ENCODE measurements at places on chromosomes 4 and X.

DNA sequence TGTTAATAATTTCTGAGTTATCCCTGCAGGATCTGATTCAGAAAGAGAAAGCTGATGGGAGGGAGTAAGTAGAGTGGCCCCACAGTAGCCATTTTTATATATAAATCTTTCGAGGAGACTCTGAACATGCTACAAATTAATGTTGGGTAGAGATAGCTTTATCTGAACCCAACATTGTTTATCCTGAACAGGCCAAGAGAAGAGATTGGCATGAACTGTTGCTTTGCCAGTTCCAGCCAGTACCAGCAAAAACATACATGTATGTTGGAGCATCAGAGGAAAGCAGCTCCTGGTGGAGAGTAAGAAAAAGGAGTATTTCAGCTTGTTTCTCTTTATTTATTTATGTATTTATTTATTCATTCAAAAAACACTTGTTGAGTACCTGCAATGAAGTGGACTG, 1.6 kb downstream of the MAOA start:
- DNase-seq: no peak

- DNase-seq: no peak
Observed at GRCh38 chr4:76536373-76536689, 101.3 kb downstream of the SHROOM3 start.

- DNase-seq: no peak
Observed at GRCh38 chr4:15659768-15660570, 4.8 kb upstream of the FBXL5 start.

- no peak for DNase-seq
Observed at GRCh38 chr4:9999956-10000561, 21.2 kb downstream of the SLC2A9 start.

DNA sequence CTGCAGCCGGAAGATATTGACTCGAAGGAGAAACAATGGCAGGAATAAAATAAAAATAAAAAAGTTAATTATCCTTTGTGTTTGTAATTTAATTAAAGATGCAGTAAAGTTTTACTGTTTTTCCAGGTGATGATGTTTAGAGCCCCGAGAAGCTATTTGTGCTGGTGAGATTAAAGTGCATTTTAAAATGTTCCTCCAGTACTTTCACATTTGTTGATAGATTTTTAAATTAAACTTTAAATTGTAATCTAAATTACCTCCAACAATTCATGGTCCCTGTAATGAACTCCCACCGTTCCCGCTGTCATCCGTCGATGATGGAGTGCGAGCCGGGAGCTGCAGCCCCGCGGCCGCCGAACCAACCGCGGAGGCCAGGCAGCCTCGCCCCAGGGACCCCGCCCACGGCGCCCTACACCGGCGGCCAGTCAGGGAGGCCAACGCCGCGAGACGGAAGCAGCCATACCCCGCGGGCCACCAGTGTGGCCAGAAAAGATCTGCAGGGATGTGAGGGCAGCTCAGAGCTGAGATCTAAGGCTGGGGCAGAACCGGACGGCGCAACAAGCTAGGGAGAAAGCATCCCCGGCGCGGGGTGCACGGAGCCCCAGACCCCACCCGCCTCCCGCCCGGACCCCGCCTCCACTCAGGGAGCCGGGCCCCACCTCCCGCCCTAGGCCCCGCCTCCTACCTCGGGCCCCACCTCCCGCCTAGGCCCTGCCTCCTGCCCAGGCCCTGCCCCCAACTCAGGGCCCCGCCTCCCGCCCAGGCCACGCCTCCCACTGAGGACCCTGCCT, 104.0 kb downstream of the FAM53A start:
- peak; percentile 41 for DNase-seq

DNA sequence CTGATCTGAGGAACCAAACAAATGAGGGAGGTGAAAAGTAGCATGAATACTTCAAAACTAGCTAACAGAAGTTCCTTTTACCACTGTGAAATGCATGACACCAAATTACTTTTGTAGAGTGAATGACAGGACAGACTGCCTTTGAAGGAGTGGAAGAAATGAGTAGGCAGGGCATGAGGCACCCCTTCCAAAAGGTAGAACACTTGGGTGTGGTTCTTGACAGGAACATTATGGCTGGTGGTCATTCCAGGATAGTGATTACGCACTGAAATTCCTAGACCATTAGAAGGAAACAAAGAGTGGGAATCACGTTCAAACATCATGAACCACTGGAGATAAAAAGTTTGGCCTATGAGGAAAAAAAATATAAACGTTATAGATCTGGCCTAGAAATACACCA, 4.9 kb downstream of the HUWE1 start:
- no peak for DNase-seq

DNA sequence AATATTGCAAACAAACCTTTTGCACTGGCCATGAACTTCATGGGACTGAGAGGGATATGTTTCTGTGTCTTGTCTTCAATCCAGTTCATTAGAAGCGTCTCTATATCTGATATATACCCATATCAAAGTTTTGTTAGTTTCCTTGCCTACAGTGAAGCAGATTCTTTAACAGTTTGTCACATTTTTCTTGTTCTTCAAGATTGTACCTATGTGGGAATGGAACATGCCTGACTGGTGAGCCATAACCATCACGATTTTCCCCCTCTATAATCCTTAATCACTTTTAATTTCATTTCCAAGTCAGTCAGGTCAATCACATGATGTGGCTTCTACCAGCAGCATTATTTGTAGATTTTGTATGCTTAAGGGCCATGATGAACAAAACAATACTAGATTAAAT, 197.1 kb upstream of the PDE5A start:
- DNase-seq: no peak

- no peak for DNase-seq
Observed at GRCh38 chrX:94121799-94122198, 447.8 kb downstream of the FAM133A start.

DNA sequence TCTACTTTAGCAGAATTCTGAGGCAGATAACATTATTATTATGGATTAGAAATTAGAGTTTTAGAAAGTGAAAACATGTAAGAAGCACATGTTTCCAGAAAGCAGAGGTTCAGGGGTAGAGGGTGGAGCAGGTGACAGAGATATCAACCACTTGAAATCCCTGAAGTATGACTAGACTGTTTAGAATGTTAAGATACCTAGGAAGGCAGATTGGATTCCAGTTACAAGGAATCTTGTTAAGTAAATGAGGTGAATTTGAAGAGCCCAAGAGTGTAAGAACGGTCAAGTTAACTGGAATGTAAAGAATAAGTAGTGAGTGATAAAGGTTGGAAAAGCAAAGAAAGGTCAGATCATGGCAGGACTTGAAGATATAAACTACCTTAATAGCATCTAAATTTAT, 37.6 kb downstream of the ARSJ start:
- no peak for DNase-seq

GRCh38 chrX:48802089-48802904, 430 bp downstream of the HDAC6 start:
- DNase-seq: peak; percentile 82

GRCh38 chrX:1011691-1012283, 200.7 kb downstream of the CRLF2 start:
- DNase-seq: no peak

GRCh38 chr4:4820261-4820660, 39.2 kb upstream of the MSX1 start:
- DNase-seq: peak; percentile 16

DNA sequence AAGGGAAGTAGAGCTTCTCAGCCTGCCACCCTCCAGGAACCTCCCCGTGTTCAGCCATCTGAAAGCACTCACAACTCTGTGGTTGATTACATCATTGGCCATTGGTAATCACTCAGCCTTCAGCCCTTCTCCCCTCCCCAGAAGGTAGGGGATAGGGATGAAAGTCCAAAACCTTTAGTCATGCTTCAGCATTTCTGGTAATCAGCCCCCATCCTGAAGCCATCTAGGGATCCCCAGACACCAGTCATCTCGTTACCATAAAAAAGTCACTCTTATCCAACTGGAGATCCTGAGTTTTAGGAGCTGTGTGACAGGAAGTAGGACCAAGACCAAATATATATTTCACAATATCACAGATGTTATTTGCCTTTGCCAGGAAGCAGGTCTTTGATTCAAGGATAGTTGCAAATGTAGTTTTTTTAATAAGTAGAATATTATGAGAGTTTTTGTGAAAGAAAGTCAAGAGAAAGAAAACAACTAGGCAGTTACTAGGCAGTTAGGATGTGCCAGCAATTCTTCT, 364.6 kb upstream of the NOCT start:
- no peak for DNase-seq

DNA sequence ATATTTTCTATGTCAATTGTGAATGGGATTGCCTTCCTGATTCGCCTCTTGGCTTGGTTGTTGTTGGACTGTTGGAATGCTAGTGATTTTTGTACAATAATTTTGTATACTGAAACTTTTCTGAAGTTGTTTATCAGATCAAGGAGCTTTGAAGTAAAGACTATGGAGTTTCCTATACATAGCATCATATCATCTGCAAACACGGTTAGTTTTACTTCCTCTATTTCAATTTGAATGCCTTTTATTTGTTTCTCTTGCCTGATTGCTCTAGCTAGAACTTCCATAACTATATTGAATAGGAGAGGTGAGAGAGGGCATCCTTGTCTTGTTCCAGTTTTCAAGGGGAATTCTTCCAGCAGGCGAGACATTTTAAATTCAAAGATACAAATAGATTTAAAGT, 226.5 kb downstream of the FBXO8 start:
- no peak for DNase-seq

- peak; percentile 24 for DNase-seq
Observed at GRCh38 chr4:58453956-58454355, 1343.8 kb upstream of the IGFBP7 start.

GRCh38 chrX:45699158-45699557, 498.5 kb upstream of the DIPK2B start:
- no peak for DNase-seq

GRCh38 chr4:107575243-107575642, 144.8 kb downstream of the PAPSS1 start:
- no peak for DNase-seq

DNA sequence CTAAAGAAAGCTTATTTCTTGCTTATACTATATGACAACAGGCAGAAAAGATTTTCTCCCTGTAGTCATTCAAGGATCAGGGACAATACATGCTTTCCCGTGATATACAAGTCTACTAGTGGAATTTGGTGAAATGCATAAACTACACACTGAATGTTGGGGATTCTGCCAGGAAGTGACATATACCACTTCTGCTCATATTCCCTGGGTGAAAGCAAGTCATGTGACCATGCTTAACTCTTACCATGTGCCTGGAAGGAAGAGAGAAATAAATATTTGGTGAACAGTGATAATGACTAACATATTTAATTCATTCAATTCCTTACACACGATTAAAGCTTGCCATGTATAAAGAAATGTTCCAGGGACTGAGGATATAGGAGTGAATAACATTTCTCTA, 534.6 kb downstream of the PPARGC1A start:
- DNase-seq: no peak

DNA sequence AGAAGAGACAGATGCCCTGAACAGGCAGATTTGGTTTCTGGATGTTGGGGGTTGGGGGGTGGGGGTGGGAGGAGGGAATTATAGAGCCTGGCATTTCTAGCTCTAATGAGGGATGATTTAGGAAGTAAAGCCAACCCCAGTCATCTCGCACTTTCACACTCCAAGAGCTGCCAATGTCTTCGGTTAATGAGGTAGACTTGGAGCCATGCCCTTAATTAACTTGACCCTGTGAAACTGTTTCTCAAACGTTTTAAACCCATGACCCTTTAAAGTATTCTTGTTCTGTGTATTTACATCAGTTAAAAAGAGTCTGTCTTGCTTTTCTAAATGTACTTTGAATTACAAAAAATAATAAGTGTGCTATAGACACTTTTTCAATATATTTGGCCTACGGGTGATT, 466.9 kb downstream of the FAT4 start:
- no peak for DNase-seq

DNA sequence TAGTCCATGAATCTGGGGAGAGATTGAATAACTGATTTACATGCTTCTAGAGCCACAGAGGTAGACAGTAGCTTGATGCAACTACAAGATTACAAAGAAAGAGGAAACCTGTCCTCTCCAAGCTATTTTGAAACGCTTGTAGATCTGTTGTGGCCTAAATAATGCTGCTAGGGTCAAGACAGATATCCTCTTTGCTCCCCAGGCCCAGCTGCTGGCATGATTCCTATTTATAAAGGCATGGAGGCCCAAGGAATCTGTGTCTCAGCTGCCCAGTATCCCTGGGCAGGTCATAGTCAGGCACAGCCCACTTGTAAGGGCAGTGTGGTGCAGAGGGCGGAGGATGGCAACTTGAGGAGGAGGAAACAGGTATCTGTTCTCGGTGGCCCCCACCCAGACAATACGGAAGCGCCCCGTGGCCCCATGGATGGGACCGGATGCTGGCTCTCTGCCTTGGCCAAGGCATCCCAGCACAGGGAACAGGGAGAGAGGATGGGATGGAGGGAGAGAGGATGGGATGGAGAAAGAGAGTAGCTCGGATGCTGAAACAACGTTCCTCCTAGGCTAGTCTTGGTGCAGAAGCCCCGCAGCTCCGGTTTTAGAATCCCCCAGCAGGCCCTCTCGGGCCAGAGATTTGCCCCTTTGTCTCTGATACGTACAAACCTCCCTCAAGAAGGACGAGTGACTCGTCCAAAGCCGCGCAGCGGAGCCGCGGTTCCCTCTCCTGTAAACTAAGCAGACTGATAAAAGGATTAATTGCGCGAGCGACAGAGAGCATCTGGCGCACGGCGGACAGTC, 767 bp upstream of the SMIM20 start:
- peak; percentile 56 for DNase-seq

DNA sequence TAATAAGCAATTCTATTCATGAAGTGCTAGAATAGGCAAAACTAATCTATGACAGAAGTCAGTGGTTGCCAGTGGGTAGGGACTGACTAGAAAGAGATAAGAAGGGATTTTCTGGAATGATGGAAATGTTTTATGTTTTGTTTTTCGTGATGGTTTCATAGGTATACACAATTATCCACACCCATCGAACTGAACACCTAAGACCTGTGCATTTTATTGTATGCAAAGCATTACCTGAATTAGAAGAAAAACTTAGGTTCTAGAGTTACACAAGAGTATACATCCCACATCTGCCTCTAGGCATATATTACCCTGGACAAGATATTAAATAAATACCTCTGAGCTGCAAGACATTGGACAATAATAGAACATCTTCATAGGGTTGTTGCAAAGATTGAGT, 205.2 kb downstream of the SOWAHB start:
- no peak for DNase-seq

GRCh38 chr4:76311896-76312331, 5.4 kb downstream of the STBD1 start:
- no peak for DNase-seq

GRCh38 chrX:142312591-142312990, 107.5 kb upstream of the MAGEC2 start:
- no peak for DNase-seq

GRCh38 chrX:136198010-136198409, 50.7 kb downstream of the FHL1 start:
- DNase-seq: no peak

DNA sequence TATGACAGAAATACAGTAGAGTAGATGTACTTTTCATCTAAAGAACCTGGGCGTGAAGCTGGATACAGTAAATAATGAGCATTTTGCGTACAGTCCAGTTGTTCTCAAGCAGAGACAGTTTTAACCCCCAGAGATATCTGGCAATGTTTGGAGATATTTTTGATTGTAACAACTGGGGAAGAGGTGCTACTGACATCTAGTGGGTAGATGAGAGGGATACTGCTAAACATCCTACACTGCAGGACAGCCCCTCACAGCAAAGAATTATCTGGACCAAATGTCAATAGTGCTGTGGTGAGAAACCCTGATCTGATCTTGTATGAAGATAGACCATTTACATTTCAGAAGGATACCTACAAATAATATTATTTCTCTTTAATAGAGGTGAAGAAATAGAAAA, 200.2 kb upstream of the FAM47A start:
- no peak for DNase-seq

- DNase-seq: no peak
Observed at GRCh38 chr4:148716431-148717052, 274.3 kb upstream of the NR3C2 start.
